Upper lobe of right lung (tissue), 1 donor: ENCODE measurements at places on chromosomes 6 and 20.

DNA sequence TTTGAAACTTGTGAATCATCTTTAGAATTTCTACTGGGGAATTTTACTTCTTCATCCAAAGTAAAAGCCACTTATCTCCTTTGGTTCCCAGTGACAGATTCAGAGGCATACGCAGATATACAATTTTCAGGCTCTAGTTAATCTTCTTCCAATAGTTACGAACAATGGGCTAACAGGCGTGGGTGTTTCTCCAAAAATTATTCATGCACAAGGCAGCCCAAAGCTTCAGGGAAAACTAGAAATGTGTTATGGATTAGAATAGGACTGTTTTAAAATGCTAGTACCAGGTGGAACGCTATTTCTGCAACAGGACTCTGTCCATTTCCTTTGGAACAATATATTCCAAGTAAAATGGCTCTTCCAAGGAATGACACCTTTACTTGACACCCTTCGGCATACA is 102.2 kb downstream of the ZNF217 start:
- no peaks in the 10 kb centered on the region for H3K4me1 ChIP-seq
- H3K27me3 ChIP-seq = no peaks in the 10 kb centered on the region
- no peak overlapping the region for H3K27ac ChIP-seq
- no peak for DNase-seq
- H3K4me3 ChIP-seq = no peak overlapping the region
- no peaks in the 10 kb centered on the region for H3K36me3 ChIP-seq

DNA sequence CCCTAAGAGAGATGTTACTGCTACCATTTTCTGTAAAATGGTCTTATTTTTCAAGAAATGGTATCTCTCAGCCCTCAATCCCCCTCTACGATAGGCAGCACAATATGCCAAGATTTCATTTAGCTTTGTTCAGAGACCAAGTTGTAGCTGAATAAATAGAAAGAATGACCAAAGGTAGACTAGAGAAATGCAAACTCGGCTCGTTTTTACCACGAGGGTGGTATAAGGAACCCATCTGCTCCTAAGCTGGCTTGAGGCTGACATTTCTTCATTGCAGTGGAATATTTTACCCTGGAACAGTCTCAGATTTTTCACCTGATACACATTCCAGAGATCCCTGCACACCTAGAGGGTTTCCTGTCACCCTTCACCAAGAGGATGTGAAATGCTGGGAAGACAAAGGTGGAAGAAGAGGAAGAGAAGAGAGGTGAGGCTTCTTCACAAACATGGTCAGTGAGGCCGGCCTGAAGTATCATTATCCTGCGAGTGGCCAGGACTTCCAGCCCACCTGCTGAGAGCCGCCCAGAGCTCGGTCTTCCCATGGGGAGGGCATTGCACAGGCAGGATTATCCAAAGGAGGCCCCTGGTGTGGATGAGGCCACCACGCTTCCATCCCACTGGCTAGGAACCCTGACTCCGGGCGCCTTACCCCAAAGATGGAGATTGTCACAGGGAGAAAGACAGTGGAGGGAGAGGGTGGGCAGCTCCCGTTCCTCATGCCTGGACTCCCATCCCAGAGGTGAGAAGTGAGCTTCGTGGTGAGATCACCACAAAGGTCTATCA is 57.1 kb upstream of the AFDN start:
- H3K27ac ChIP-seq = no peak overlapping the region
- DNase-seq = peak; percentile 34
- H3K27me3 ChIP-seq = no peaks in the 10 kb centered on the region
- no peak overlapping the region for H3K4me3 ChIP-seq
- no peaks in the 10 kb centered on the region for H3K36me3 ChIP-seq

DNA sequence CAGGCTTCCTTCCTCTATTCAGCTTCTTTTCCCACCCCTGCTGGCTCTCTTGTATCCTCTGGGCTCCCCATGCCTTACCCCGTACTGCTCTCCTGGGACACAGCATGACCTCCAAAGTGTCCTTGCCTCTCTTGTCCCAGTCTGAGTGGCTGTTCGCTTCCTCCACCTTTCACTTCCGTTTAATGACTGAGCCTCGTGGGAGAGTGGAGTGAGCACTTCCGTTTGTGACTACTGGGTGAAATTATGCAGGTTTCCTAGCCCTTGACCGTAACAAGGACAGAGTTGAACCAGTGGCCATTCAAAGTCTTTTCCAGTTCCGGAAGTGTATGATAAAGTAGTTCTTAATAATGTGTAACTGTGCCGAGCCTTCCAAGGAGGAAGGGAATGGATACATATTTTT is 109.2 kb downstream of the ARID1B start:
- H3K4me3 ChIP-seq = no peak overlapping the region
- peaks cover 56% of the 10 kb centered on the region for H3K4me1 ChIP-seq
- H3K27me3 ChIP-seq = no peaks in the 10 kb centered on the region
- H3K36me3 ChIP-seq = no peaks in the 10 kb centered on the region
- H3K27ac ChIP-seq = no peak overlapping the region
- no peak for DNase-seq

- no peak overlapping the region for H3K4me3 ChIP-seq
- no peaks in the 10 kb centered on the region for H3K4me1 ChIP-seq
- H3K27ac ChIP-seq = no peak overlapping the region
- no peaks in the 10 kb centered on the region for H3K36me3 ChIP-seq
- H3K27me3 ChIP-seq = no peaks in the 10 kb centered on the region
These were observed 52.6 kb upstream of the MC3R start for GRCh38 chr20:56195946-56196345.

GRCh38 chr6:132236744-132237143 is 164.5 kb downstream of the MOXD1 start:
- H3K4me1 ChIP-seq = no peaks in the 10 kb centered on the region
- no peaks in the 10 kb centered on the region for H3K36me3 ChIP-seq
- H3K27me3 ChIP-seq = no peaks in the 10 kb centered on the region
- no peak for DNase-seq
